Keratinocyte (primary cell): ENCODE measurements at places on chromosomes 4 and X.
A peak's percentile ranks its signal among the peaks of the same experiment; 100 is the strongest.

- no peaks in the 10 kb centered on the region for H3K4me1 ChIP-seq
- no peak overlapping the region for H3K27ac ChIP-seq
- no peak overlapping the region for H3K4me3 ChIP-seq
- no peaks in the 10 kb centered on the region for H3K27me3 ChIP-seq
- DNase-seq, result no peak
These were observed 91.3 kb downstream of the GPM6A start for GRCh38 chr4:175720722-175721121.

- peaks cover 13% of the 10 kb centered on the region for H3K4me1 ChIP-seq
- no peak for DNase-seq
- no peak overlapping the region for H3K4me3 ChIP-seq
- H3K27ac ChIP-seq, result no peak overlapping the region
These were observed 216.6 kb downstream of the PDGFC start for GRCh38 chr4:156754832-156755570.

GRCh38 chr4:30879855-30880598 lies 159.9 kb downstream of the PCDH7 start:
- H3K4me3 ChIP-seq, result no peak overlapping the region
- no peaks in the 10 kb centered on the region for H3K27me3 ChIP-seq
- H3K36me3 ChIP-seq, result no peaks in the 10 kb centered on the region
- no peak overlapping the region for H3K27ac ChIP-seq
- peaks cover 6% of the 10 kb centered on the region for H3K4me1 ChIP-seq
- no peak for DNase-seq

DNA sequence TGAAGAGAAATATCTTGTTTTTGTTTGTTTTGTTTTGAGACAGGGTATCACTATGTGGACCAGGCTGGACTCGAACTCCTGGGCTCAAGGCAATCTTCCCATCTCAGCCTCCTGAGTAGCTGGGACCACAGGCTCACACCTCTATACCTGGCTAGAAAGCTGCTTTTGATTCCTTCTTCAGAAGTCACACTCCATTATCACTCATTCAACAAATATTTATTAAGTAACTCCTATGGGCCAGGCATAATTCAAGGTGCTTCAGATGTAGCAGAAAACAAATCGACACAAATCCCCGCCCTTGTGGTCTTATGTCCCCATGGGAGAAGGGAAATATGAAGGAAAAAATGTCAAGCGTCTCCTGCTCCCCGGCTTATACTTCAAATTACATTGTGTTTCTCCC lies 72.6 kb upstream of the DHX15 start:
- no peaks in the 10 kb centered on the region for H3K36me3 ChIP-seq
- no peak for DNase-seq
- no peak overlapping the region for H3K27ac ChIP-seq
- H3K4me3 ChIP-seq, result no peak overlapping the region

DNA sequence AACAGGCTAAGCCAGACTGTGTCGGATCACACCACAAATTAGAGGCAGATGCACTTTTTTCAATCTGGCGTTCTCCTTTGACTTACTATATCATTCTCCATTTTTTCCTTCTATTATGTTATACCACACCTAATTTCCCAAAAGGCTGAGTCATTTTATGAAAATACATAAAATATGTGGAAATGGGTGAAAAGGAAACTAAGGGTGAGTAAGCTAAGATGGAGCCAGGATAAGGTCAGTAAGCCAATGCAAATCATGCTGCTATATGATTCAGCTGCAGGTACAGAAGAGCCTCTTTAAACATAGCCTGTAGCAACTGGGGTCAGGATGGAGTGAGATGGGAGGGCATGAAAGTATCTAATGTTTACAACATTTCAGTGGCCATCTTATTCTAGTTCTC lies 94.0 kb upstream of the TEX13A start:
- peak overlapping the region; percentile 76 for H3K27ac ChIP-seq
- peak; percentile 44 for DNase-seq
- H3K36me3 ChIP-seq, result no peaks in the 10 kb centered on the region
- H3K27me3 ChIP-seq, result no peaks in the 10 kb centered on the region

DNA sequence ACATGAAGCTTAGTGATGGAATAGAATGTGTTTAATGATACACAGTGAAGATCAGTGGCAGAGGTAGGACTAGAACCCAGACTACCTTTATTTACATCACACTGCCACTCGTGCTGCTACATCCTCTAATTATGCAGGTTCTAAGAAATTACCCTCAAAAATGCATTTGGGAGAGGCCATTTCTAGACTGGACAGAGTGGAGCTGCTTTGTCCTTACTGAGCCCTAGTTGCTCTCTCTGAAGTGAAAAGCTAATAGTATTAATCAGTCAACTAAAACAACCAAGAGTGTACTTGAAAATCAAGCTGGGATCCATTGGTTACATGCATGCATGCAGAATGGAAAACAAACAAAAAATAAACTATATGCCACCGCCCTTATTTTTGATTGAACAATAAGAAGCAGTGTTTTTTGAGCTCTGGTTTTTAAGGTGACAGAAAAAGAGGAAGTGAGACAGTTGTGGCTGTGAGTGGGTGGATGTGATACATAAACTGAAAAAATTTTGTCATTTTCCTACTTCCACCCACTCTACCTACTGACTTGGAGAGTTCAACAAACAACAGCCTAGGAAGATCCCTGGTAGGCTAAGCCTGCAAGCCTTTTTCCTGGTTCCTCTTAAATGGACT lies 6.8 kb upstream of the VSIG4 start:
- no peak for DNase-seq
- H3K36me3 ChIP-seq, result no peaks in the 10 kb centered on the region
- no peaks in the 10 kb centered on the region for H3K4me1 ChIP-seq
- no peaks in the 10 kb centered on the region for H3K27me3 ChIP-seq
- no peak overlapping the region for H3K27ac ChIP-seq

GRCh38 chr4:53967986-53968385 lies 96.4 kb downstream of the CHIC2 start:
- H3K27me3 ChIP-seq, result no peaks in the 10 kb centered on the region
- no peak for DNase-seq
- H3K4me3 ChIP-seq, result no peak overlapping the region
- H3K4me1 ChIP-seq, result peaks cover 9% of the 10 kb centered on the region
- H3K27ac ChIP-seq, result no peak overlapping the region

GRCh38 chrX:46967547-46967946 lies 55.3 kb downstream of the JADE3 start:
- H3K4me3 ChIP-seq, result no peak overlapping the region
- peaks cover 11% of the 10 kb centered on the region for H3K4me1 ChIP-seq
- no peak for DNase-seq
- no peak overlapping the region for H3K27ac ChIP-seq

DNA sequence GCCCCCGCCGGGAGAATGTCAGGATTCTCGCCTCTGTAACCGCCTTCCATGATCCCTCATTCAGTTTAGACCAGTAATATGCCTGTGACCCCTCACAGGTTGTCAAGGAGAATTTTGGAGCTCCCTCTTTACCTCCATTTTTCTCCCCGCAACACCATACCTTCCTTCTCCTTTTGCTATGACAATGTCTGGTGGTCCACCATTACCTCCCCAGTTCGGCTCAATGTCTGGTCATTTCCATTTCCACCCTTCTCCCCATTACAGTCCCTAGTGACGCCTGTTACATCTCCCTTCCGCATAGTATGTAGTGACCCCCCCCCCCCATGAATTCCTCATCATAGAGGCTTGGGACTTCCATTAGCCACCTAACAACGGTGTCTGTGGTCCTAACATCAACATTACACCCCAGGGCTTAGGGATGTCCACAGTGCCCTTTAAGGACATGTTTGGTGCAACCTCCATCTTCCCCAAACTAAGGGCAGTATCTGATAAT lies 700 bp downstream of the ARAF start:
- H3K27me3 ChIP-seq, result no peaks in the 10 kb centered on the region
- H3K4me3 ChIP-seq, result peak overlapping the region; percentile 54
- H3K36me3 ChIP-seq, result no peaks in the 10 kb centered on the region

DNA sequence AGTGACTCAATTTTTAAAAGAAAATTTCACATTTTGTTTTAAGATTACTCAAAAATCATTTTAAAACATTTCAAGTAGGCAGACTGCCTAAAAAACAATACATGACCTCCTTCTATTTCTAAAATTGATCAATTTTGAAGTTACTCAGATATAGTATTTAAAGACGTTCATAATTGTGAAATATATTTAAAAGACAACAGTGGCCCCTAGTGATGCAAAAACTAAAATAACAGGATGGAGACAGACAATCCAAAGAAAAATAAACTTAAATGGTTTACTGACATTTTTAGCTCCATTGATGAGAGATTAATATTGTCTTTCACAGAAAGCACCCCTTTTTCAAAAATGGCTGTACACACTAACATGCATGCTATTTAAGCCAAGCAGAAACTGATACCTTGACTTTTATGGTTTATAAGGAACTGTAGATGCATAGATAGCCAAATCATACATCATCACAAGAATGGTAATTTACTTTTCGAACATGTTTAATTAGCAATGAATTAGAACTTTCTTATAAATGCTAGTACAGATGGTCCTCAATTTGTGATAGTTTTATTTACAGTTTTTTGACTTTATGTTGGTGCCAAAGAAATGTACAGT lies 69.8 kb upstream of the FAT4 start:
- H3K4me1 ChIP-seq, result peaks cover 4% of the 10 kb centered on the region
- no peak overlapping the region for H3K27ac ChIP-seq
- no peak overlapping the region for H3K4me3 ChIP-seq
- no peaks in the 10 kb centered on the region for H3K36me3 ChIP-seq

DNA sequence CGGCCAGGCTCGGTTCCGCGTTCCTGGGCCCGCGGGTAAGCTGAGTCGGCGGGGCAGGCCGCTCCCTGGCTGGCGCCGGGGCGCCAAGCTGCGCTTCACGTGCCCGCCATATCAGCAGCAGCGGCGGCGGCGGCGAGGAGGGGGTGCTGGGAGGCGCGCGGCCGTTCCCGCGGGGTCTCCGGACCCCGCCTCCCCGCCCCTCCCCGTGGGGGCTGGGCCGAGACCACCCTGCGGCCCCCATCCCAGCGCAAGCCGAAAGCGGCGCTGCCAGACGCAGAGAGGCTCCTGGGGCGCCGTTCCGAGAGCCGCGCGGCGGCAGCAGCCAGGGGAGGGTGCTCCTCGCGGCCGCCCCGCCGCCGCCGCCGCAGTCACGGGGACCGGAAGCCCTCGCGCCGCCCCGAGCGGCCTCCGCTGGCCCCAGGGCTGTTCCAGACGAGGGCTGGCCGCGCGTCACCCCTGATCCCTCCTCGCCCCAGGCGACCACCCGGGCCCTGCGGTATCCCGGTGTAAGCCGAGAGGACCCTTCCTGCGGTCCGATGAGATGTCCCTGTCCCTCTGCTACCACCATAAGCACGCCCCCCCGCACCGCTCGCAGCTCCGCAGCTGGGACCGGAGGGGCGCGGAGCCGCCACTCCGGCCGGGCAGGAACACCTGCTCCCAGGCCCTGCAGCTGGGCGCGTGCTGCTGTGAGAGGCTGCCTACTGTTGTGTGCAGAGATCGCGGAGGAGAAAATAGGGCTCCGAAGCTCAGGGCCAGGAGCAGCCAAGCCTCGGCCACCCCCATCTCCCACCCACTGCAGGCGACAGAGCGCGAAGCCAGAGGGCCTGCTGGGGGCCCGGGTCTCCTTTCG lies 7.5 kb upstream of the BCOR start:
- H3K27me3 ChIP-seq, result peaks cover 45% of the 10 kb centered on the region
- H3K4me3 ChIP-seq, result peak overlapping the region; percentile 49
- no peak for DNase-seq
- H3K27ac ChIP-seq, result no peak overlapping the region
- no peaks in the 10 kb centered on the region for H3K36me3 ChIP-seq

DNA sequence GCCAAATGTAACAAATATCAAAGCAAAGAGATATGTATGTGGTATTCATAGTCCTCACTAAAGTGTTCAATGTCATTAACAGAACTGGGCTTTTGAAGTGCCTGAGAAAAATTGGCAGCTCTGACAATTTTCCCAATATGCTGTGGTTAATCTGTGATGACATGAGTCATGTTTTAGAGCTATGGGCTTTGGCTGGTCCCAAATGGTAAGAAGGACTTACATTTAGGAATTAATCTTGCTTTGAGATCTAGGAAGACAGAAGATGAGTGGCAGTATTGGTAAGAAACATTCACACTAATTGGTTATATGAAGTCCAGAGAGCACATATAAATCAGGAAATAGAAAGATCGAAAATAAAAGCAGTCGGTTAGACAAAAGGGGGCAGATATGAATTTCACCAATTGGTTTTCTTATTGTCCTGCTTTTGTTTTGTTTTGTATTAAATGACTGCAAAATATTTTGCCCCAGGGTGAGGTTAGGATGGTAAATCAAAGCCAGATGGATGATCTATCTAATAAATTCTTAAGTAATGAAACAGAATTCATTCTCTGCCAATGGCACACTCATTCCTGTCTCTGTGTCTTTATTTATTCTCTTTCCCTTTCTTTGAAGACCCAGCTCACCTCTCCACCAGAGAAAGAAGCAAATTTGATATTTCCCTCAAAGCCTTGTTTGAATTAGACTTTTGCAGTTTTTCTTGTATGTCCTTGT lies 993.1 kb downstream of the RPA4 start:
- H3K27me3 ChIP-seq, result no peaks in the 10 kb centered on the region
- H3K27ac ChIP-seq, result no peak overlapping the region
- no peak overlapping the region for H3K4me3 ChIP-seq
- H3K36me3 ChIP-seq, result no peaks in the 10 kb centered on the region
- H3K4me1 ChIP-seq, result no peaks in the 10 kb centered on the region

DNA sequence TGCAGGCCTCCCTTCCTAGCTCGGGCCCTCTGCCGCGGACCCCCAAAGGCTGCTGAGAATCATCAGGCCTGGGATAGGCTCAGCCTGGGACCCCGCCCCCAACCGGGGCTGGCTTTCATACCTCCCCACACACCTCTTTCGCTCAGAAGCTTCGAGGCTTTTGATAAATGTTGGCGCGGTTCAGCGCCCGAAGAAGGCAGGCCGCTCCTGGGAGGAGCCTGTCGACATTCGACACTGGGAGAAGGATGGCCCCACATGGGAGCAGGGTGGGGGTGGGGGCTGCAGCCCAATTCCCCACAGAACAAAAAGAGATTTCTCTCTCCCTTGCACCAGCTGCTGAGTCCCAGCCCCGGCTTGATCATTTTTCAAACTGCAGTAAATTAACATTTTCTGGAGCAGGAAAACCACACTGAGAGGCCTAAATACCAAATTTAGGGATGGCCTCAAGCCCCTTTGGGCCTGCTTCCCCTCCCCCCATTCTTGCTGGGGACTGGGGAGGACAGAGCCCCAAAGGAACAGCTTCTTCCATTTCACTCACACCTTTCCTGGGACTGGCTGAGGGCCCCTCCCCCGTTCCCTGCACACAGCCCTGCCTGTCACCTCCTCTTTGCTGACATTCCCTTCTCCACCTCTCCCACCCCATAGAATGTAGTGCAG lies 112.9 kb upstream of the PJA1 start:
- H3K4me3 ChIP-seq, result no peak overlapping the region
- H3K27me3 ChIP-seq, result peaks cover 1% of the 10 kb centered on the region
- H3K27ac ChIP-seq, result no peak overlapping the region
- H3K36me3 ChIP-seq, result no peaks in the 10 kb centered on the region
